ENCODE measurements at places on chromosomes 12 and 14. TPM values are rescaled to one million over a fixed set of nuclear protein-coding genes. Genes with fewer than 3 reads are reported as not detected.

The POLE gene
- total RNA-seq: 104 TPM

The PARPBP gene
- total RNA-seq: 13.0 TPM

The ITGB7 gene
- total RNA-seq: 11.4 TPM

The CACNA2D4 gene
- 0.81 TPM for total RNA-seq

DNA sequence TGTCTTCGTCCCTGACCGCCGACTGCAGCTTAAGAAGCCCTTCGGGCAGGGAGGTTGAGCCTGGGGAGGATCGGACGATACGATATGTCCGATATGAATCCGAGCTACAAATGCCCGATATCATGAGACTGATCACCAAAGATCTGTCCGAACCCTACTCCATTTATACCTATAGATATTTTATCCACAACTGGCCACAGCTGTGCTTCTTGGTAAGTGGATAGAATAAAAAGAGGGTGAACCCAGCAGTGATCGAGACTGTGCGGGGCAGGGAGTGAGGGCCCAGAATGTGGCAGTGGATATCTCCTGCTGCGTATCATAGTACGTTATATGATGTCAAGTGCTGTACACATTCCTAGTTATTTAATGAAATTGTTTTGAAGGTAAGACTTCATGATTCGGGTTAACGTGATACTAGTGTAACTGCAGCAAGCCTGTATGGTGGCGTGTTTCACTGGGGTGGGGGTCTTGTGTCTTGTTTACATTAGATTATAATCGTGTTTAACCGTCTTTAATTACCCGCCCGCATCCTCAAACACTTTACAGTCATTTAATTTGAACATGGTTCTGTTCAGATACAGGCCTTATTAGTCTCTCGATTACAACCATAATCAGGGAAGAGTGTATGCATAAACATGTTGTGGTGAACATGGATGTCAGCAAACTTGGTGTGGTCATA lies 1.3 kb downstream of the NAA30 start:
- no peak for DNase-seq

DNA sequence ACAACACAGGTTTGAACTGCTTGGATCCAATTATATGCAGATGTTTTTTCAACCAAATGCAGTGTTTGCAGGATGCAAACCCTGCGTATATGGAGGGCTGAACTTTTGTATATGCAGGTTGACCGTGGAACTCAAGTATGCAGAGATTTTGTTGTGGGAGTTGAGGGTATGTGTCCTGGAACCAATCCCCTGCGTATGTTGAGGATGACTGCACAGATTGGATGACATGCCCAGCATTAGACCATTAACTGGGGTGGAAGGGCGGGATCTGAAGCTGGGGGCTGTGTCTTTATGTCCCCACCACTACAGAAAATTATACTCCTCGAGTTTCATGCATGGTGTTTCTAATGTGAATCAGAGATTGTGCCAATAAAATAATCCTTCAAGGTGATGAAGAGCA lies 162.2 kb upstream of the RMST start:
- DNase-seq: no peak

DNA sequence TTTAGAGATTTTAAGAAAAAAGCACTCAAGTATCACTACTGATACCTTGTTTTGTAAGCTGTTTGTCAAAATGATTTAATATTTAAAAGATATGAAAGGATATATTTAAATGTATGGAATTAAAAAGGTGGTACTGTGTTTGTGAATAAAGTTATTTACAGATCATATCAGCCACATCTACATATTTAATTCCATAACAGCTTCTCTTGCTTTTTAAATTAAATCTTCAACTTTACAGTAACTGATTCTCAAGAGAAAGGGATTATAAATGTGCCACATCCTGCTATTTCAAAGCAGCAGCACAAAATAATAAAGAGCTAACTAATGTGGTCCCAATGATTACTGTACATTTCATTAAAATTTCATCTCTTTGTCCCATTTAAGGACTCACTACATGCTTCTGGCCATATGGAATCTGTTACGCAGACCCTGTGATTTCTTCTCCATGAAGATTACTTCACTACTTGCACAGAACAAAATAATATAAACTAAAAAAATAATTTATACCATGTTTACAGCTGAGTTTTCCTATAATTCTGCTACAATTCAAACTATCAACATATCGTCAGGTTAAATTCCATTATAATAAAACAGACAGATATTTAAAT lies 117.8 kb downstream of the MED13L start:
- DNase-seq: no peak

- DNase-seq: no peak
Measured at GRCh38 chr14:96121660-96122395, 82.7 kb downstream of the C14orf132 start.

- DNase-seq: peak; percentile 25
Measured at GRCh38 chr14:35470755-35471154, 63.2 kb upstream of the INSM2 start.

DNA sequence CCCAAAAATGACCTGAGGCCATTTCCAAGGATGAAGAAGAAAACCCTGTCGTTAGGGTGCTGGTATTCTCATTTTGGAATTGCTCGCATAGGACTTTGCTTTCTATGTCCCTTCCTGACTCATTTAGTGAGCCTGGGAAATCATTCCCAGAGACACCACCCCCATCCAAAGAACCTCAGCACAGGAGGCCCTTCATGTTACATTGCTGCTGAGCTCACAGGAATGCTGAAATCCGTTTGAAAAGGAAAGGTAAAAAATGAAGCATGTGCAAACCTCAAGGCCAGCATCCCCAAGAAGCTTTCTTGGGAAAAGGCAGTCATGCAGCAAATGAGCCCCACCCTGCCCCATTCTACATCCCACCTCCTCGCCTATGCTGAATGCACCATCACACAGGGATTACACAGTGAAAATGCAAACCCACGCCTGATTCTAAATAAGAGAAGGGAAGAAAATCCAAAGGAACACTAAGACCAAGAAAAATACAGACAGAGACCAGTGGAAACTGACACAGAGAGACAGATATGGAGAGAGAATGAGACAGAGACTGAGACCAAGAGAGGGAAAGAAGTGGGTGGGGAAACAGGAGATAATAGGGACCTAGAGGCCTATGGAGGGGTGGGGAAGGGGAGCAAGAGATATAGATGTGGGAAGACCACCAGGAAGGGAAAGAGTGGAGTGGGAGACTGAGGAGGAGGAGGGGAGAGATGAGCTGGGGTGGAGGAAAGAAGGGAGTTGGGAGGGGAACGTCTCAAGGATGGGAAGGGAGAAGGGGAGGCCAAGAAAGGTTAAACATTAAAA lies 33.5 kb downstream of the NIN start:
- DNase-seq: no peak

DNA sequence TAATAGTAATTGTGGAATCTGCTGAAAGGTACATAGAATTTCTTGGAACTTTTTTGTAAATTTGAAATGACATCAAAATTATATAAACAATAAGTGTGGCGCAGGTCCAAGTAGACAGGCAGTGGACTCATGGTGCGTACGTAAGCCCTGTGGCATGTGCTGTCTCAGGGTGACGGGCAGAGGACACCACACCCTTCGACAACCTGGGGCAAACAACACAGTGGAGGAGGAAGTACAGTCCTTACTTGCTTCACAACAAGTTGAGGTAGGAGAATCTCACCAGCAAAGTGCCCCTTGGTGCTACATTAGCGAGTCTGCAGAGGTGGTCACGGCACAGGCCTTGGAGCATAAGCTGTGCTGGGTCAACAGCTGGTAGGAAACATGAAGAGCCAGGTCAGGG lies 180.9 kb downstream of the AEBP2 start:
- DNase-seq: peak; percentile 12

DNA sequence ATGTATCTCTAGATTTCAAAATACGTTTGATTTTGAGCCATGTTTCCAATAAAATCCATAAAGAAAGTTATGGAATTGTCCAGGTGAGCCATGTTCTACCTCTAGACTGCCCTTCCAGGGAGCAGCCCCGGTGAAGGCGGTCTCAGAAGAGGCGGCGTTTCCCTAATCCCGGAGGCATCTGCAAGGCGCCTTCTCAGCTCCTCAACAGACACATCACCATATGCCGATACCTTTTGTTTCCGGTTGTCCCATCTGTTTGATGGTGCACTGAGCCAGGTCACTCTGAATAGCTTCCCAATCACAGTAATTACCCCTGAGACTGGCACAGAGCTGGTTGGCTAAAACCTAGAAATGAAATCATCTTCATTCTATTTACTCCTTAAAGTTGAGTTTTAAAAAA lies 305.5 kb upstream of the FKBP4 start:
- no peak for DNase-seq

All from HT-29 (cell line).